Left renal cortex interstitium (tissue), 4 donors: ENCODE measurements at places on chromosomes 5 and 9. TPM values are rescaled to one million over a fixed set of nuclear protein-coding genes. Genes with fewer than 3 reads are reported as not detected.

- peak; percentile 82 for DNase-seq
These were observed 38.3 kb downstream of the NR2F1 start for GRCh38 chr5:93621327-93621798.

GRCh38 chr5:82991059-82991458 lies 86.1 kb downstream of the TMEM167A start:
- no peak for DNase-seq

GRCh38 chr9:13705918-13706317 lies 426.4 kb upstream of the MPDZ start:
- DNase-seq = no peak

- no peak for DNase-seq
These were observed 166.6 kb downstream of the SMARCA2 start for GRCh38 chr9:2181792-2182191.

- no peak for DNase-seq
These were observed 16.9 kb downstream of the CNTFR start for GRCh38 chr9:34572628-34573027.

Gene SELENOP
- 567 TPM for polyA plus RNA-seq

GRCh38 chr9:129665389-129665775 lies at the start of gene PRRX2:
PRRX2 (plus strand) TSS chr9:129665647; CDS start chr9:129665868, 221 bp downstream.
- DNase-seq = no peak

Gene HAUS6
- polyA plus RNA-seq = 18.1 TPM

- no peak for DNase-seq
These were observed 100.9 kb downstream of the GDNF start for GRCh38 chr5:37738865-37739488.

- DNase-seq = no peak
These were observed 3.1 kb downstream of the KLF9 start for GRCh38 chr9:70411121-70411929.

Gene LCN15
- 0.14 TPM for polyA plus RNA-seq

Gene ANKRD31
- 0.66 TPM for polyA plus RNA-seq

GRCh38 chr9:134629586-134630392 lies 11.8 kb upstream of the COL5A1 start:
- DNase-seq = no peak

- DNase-seq = no peak
These were observed 39.2 kb downstream of the PDZD2 start for GRCh38 chr5:31678180-31678579.

DNA sequence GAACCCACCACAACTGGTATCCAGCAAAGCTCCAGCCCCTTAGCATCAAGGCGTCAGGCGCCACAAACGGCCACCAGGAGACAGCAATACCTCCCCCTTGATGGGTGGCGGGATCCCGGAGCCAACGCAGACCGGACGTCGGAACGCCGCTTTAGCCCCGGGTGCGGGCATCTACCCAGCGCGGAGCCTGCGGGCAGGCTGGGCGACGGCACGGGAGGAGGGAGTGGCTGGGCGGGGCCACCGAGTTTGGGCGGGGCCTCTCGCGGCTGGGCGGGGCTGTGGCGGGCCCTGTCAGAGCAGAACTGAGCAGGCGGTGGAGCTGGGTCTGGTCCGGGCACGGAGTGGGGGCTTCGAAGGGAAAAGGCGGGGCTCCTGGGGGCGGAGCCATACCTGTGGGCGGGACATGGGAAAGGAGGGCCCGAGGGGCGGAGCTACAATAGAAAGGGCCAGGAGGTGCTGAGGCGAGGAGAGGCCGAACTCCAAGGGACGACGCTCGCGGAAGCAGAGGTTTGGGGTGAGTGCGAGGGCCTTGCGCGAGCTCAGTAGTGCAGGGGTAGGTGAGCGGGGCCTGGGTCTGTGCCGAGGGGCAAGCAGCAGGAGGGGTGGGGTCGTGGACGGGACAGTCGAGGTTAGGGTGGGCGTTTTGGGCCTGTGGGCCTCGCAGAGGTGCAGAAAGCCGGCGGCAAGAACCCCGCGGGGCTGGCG lies 40.2 kb upstream of the GARNL3 start:
- DNase-seq = peak; percentile 83

GRCh38 chr9:93577078-93577974 lies 942 bp downstream of the PHF2 start:
- no peak for DNase-seq

GRCh38 chr5:10555277-10555684 lies 8.6 kb upstream of the ANKRD33B start:
- DNase-seq = no peak

DNA sequence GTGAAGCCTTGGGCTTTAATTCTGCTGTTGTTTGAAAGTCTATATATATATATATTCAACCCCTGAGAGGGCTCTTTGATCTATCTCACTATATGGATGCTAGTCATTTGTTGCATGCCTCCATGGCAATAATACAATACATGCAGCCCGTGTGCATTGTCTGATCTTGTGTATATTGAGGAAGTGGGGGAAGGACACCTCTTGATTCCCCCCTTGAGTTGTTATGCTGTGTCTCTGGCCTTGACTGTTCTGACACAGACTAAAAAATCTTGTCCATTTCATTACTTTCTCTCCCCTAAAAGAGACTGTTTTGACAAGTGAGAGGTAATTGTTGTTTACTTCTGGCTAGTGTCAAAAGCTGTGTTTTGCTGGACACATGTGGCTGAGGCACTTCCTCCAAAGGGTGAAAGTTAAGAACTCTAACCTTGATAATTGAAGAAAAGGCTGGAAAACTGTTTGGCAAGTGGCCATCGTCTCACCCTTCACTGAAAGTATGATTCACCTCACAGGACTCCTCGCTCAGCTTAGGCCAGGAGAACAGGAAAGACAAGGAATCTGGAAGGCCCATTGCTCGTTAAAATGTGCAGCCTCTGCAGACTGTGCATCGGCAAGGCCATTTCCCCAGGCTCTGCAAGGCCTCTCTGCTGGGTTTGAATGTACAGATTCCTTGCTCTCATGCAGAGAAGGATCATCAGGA lies 304.0 kb downstream of the PRELID2 start:
- no peak for DNase-seq

Gene RC3H2
- 39.9 TPM for polyA plus RNA-seq

- DNase-seq = no peak
These were observed 9.3 kb upstream of the SIL1 start for GRCh38 chr5:139207297-139208000.

DNA sequence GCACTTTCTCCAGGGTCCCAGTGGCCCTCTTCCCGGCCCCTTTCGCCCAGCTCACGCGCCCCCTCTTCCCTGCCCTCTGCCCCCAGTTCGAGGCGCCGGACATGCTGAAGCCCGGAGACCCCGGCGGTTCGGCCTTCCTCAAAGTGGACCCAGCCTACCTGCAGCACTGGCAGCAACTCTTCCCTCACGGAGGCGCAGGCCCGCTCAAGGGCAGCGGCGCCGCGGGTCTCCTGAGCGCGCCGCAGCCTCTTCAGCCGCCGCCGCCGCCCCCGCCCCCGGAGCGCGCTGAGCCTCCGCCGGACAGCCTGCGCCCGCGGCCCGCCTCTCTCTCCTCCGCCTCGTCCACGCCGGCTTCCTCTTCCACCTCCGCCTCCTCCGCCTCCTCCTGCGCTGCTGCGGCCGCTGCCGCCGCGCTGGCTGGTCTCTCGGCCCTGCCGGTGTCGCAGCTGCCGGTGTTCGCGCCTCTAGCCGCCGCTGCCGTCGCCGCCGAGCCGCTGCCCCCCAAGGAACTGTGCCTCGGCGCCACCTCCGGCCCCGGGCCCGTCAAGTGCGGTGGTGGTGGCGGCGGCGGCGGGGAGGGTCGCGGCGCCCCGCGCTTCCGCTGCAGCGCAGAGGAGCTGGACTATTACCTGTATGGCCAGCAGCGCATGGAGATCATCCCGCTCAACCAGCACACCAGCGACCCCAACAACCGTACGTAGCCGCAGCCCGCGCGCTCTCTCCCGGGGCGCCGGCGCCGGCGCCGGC lies 1.0 kb downstream of the PRDM6 start:
- DNase-seq = no peak

Gene GPR150
- not detected for polyA plus RNA-seq

DNA sequence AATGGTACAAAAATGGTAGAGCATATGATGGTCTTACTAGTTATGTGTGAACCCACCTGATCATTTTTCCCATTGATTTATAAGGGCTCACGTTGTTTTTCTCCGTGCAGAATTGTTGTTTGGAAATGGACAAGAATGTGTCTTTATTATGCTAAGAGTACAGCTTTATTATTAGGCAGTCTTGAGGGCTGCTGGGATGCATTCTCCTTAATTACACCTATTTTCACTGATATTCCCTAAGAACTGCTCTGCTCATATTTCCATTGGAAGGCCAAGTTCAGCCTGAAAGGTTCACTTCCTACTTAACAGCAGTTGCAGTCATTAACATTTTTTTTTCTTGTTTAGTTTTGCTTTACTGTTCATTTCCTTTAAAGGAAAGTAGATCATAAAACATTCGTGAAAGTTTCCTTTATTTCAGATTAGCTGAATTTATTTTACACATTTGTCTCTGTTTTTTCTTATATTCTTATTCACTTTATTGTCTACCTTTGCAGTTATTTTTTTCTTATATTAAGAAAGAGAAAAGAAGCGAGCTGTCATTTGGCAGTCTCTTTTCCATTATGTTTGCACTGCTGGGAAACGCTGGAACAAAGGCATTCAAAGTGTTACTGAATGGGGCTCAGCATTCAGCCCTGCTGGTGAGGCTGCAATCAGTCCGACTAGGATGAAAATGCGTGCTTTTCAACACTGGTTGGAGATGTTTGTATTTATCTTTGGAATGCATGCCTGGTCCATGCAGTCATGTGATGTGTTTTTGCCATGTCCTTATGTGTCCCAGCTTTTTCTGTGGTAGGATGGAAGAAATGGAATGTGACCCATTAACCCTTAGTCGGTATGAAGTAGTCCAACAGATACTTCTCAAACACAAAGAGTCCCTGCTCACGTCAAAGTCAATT lies 602.7 kb upstream of the ZNF608 start:
- DNase-seq = no peak

GRCh38 chr9:38096238-38096805 lies 27.3 kb upstream of the SHB start:
- no peak for DNase-seq

GRCh38 chr9:33287087-33287490 lies 3.2 kb upstream of the NFX1 start:
- no peak for DNase-seq

GRCh38 chr5:134989266-134989830 lies 21.6 kb downstream of the CATSPER3 start:
- DNase-seq = no peak

Gene GOLPH3
- 93.0 TPM for polyA plus RNA-seq

DNA sequence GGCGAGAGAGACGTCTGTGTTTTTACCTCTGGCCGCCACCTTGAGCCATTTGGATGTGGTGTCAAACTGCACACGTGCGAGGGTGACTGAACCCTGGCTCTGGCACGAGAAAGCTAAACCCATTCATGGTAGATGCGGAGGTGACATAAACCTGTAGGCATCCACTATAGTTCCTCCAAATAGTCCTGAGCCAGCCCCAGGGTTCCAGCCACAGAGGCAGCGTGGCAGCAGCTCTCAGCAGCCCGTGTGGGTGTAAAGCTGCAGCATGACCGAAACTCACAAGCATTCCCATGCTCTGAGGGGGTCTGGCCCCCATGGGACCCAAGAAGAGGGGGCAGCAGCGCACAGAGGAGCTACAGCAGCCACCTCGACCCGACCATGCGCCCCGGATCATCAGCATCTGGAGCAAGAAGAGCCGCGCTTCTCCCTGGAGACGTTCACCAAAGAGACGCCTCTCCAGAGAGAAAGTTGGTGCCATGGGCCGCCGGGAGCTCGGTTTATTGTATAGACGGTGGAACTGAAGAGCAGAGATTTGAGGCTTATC lies 303.8 kb upstream of the IRX4 start:
- no peak for DNase-seq

GRCh38 chr9:134620751-134621557 lies 20.6 kb upstream of the COL5A1 start:
- DNase-seq = no peak

GRCh38 chr5:140664030-140664358 lies 710 bp upstream of the WDR55 start:
- no peak for DNase-seq

DNA sequence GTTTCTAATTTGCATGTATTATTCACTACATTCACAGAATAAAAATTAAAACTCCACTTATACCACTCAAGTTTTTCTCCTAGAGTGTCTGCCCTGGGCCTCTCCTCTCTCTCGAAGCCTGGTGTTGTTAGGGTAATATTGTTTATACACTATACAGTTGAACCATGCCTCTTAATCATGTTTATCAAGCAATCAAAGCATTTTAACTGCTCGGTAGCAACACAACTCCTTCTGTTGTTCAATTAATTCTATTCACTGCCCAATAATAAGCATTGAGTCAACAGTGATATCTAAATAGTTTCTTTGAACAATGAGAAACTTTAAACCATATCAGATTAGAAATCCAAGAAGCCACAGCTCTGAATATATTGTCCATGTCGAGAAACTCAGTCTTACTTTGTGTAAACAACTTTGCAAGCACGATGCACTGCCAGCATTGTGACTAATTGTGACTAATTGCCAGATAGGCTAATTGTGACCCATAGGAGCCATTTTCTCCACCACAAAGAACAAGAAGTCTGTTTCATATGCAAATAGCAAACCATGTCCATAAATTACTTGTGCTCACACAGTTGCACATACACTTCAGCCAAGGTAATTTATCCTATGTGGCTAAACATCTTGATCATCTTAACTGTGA lies at the start of gene DNAH5:
Gene DNAH5 (minus strand): TSS at position 129 of the 640 bp plus-strand sequence. CDS start 250 bp downstream, outside the sequence.
- no peak for DNase-seq

GRCh38 chr5:7519564-7519963 lies 123.6 kb downstream of the ADCY2 start:
- DNase-seq = no peak

DNA sequence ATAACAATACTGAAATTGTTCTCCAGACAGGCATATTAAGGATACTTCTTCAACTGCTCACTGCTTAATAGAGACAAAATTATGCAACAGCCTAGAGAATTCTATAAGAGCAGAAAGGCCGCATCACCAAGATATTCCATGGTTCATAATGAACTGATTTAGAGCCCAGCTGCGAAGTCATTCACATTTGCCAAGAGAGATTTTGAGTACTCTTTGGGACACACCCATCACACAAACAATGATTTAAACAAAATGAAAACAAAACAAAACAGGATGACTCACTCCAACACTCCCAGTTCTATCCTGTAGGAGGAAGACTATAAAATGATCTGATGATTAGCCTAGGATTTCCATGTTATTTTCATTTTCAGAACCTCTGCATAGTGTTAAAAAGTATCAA lies 145.7 kb upstream of the GNA14 start:
- no peak for DNase-seq

DNA sequence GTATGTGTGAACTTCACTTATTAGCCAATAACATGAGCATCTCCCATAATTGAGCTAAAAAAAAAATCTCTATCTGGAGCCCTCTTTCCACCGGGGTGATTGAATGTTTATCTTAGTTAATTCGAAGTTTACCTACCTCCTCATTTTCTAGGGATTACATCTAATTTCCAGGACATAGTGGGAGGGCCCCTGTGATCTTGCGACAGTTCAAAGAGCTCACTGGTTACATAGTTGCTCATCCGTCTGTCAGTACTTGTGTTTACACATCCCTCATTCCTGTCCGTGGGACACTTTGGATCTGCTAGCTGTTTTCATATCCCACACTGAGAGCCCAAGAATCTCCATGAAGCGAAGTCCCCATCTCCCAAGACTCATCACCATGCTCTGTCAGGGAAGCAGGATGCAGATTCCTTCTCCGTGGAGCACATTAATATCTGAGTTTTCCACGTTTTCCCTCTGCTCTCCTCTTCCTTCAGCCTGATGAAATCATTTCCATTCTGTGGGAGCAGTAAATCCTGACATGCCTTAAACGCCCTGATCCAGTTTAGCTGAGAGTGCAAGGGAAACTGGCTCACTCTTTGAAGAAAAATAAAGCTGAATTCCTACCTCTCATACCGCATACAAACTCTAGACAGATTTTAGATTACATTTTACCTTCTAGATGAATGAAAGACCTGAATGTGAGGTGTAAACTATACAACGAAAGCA lies 10.2 kb upstream of the SFXN1 start:
- no peak for DNase-seq

Gene ATP10B
- 0.35 TPM for polyA plus RNA-seq
